ENCODE measurements at places on chromosomes 7 and 10.

- no peak for DNase-seq
Measured at GRCh38 chr10:127254276-127254675, 57.9 kb upstream of the INSYN2A start.

GRCh38 chr10:48550977-48551376 is 53.9 kb downstream of the ARHGAP22 start:
- no peak for DNase-seq

GRCh38 chr10:27628621-27629020 is 117.0 kb downstream of the MKX start:
- no peak for DNase-seq

DNA sequence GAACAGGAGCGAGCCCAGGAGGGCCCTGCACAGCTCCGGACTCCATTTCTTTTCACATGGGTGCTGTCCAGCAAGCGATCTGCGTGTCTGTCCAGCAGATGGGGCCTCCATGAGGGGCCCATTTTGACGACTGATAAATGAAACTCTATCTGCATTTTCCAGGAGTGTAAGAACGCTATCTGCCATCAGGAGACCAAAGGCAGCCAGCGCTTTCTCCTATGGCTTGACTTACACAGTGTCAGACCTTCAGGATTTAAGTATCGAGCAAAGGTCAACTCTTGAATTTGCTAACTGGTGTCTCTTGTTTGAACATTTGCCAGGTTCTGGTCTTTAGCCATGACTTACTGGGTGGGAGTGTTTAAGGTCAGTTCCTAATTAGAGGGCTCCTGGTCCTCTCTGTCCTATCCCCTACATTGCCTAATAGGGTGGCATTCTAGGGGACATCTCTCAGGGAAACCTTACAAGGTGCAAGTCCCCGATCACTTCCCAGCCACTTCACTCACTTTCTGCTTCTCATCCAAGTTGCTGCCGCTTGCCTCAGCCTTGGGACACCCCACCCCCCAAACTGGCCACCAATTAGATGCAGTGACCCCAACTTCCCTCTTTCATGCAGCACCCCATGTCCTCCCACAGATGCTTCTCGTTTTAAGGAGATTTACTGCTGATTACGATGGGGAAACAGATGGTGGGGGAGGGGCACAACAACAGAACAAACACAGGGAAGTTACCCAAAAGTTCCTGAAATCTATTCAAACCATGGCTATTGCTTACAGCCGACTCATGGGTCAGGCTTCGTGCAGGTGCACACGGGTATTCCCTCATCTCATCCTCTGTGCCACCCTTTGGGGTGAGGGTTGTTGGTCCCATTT is 20.0 kb downstream of the VSIR start:
- DNase-seq: no peak

DNA sequence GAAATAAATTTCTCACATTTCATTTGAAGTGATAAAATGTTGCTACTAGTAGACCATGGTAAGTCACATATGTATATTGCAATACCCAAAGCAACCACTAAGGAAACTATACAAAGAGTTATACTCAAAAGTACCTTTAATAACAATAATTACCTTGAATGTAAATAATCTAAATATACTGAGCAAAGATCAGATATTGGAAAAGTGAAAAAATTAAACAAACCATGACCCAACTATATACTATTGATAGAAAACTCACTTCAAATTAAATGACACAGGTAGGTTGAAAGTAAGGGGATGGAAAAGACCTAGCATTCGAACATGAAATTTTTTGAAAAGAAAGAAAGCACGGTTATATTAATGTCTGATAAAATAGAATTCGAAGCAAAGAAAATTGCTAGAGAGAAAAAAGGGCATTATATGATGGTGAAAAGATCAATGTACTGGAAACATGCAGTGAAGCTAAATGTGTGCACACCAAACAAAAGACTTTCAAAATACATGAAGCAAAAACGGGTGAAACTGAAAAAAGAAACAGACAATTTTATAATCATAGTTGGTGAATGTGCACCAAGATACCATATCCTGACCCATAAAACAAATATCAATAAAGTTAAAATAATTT is 29.1 kb downstream of the TFPI2 start:
- no peak for DNase-seq

DNA sequence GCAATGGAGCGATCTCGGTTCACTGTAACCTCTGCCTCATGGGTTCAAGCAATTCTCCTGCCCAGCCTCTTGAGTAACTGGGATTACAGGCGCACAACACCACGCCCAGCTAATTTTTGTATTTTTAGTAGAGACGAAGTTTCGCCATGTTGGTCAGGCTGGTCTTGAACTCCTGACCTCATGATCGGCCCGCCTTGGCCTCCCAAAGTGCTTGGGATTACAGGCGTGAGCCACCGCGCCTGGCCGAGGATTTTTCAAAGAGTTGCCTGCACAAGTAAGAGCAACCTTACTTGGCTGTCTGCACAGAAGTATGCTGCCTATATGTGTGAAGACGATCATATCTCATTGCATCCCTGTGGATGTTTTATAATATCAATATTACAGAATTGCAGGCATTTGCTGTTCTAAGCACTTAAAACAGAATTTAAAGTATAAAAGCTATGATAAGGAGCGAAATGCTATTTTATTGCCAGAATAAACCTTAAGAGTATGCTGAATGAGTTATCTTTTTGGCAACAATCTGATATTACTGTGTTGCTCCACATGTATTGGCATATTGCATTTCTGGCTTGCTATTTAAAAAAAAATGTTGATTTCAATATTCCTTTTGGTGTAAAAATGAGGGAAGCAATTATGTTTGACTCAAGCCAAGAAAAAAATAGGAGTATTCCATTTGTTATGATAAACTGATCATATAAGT is 379.4 kb upstream of the SEMA3D start:
- DNase-seq: no peak

All from stimulated activated CD8-positive, alpha-beta memory T cell treated with anti-CD3 and anti-CD28 coated beads, Interleukin-12 subunit alpha, Interleukin-12 subunit beta, amount 100 ng/mL, for 4 hours (primary cell).